ENCODE measurements at places on chromosomes 3 and 15. TPM values are rescaled to one million over a fixed set of nuclear protein-coding genes. Genes with fewer than 3 reads are reported as not detected.

- DNase-seq = no peak
Observed at GRCh38 chr15:76274821-76275220, 36.4 kb downstream of the ETFA start.

- no peak for DNase-seq
Observed at GRCh38 chr3:114697401-114697800, 403.6 kb downstream of the TIGIT start.

DNA sequence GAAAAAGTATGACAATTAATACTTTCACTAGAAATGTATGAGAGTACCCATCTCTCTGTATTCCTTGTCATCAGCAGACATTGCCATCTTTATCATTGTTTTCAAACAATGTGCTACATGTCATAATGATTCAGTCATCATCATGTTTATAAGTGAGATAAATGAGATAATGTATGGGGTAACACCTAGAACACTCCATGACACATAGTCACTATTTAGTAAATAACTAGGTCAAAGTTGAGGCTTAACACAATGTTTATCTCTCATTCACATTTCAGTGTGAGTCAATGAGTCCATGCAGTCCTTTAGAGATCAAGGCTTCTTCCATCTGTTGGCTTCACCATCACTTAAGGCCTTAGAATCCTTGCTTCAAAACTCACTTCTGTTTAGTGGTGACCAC lies 70.0 kb downstream of the NLGN1 start:
- no peak for DNase-seq

DNA sequence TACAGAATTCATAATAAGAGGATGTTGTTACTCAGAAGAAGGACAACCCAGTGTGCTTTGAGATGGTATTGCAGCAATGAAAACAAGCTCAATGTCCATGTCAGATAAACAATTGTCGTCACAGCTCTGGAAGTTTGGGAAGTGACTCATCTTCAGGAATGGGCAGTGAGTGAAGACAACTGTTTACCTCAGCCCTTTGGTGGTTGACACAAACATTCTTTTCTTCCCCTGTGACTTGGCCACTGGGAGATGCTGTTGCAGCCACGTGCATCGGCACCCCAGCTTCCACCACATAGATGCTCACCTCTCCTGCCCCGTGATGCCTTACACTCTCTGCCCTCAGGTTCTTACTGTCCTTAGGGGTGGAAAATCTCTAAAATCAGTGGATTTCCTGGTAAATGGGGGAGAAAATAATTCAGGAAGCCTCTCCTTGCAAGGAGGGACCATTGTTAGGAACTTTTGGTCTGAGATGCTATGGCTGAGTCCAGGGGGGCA lies 114.1 kb upstream of the GALNT15 start:
- DNase-seq = no peak

DNA sequence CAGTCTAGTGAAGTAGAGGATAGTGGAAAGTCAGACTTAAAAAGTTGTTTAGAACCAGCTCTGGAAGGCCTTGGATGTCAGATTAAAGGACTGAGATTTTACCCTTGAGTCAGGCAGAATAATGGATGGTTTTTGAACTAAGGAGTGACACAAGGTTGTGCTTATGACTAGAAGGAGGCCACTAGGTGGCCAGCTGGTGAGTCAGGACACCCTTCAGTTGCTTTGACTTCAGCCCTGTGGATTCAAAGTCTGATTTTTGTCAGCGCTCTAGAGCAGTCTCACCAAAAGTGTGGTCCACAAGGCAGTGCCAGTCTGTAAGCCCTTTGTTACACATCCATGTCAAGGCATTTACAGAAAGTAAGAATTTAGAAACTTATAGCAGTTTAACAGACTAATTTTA lies 3.8 kb upstream of the GABPB1 start:
- no peak for DNase-seq

- no peak for DNase-seq
Observed at GRCh38 chr3:193134856-193135255, 106.2 kb upstream of the PLAAT1 start.

DNA sequence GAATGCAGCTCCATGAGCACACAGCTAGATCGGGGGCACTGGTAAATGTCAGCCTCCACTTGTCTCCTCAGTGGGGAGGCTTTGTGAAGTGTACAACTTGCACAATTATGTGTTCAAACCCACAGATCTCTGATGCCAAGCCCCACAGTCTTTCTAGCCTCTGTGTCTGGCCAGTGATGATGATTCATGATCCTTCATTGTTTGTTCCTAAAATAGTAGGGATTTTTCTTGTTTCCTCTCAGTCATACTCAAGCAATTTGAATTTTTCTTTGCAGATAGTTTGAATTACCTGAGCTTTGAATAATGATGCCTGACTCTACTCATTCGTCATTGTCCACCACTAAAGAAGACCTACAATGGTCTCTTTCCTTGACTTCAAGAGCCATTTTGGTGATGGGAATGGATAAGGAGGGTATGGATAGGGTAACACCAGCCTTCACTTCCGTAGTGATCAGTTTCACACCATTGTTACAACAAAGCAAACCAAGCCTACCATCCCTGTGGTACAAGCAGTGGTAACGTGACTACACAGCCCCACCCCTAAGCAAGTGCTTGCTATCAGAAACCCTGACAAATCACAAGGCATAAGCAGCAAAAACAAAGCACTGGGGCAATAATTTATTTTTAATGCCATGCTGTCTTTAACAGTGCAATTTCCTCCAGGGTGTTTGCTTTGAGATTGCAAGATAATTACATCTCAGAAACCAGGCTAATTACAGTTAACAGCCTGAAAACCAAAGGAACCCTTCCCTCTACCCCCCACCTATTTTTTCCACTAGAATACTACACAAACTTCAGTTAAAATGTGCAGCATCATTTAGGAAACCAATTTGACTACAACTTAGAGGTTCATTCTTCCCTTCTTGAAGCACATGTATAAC lies 114.1 kb upstream of the PPP2R3A start:
- DNase-seq = no peak

- no peak for DNase-seq
Observed at GRCh38 chr15:88992216-88992615, 79.0 kb upstream of the MFGE8 start.

- no peak for DNase-seq
Observed at GRCh38 chr15:39670687-39671086, 89.8 kb downstream of the THBS1 start.

DNA sequence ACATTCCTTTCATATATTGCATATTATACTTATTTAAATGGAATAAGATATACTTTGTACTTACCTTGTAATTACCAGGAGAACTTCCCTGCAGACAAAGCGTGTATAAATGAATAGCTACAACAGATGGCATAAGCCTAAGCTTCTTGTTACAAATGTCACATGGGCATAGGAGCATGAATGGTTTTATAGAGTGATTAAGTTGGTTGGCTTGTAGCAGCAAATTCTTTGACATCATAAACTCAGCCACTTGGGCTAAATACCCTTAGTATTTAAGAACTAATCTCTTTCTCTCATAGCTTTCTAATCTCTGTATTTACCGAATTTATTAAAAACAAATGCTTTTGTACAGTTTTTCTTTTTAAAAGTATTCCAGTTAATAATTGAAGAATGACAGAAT lies at the start of gene UBAP1L:
TSS of gene UBAP1L (minus strand) at position 115 of the 400 bp plus-strand sequence. CDS start 8,985 bp downstream, outside the sequence.
- DNase-seq = no peak

Gene UBAP1L
- 1.5 TPM for total RNA-seq

Gene AHSG
- not detected for total RNA-seq

Gene SLCO3A1
- total RNA-seq = 45.9 TPM

Gene LARP6
- total RNA-seq = 55.7 TPM

Gene MUSTN1
- 26.5 TPM for total RNA-seq

Gene EPHA3
- 2.9 TPM for total RNA-seq

Gene RARB
- 17.5 TPM for total RNA-seq

Gene SPRED1
- 9.9 TPM for total RNA-seq

Gene GHSR
- total RNA-seq = not detected

Measured in Right ventricle myocardium inferior (tissue), 1 donor.